ENCODE measurements at places on chromosomes 3 and 15.

- no peak for DNase-seq
Observed at GRCh38 chr3:67551361-67552016, 102.9 kb downstream of the SUCLG2 start.

DNA sequence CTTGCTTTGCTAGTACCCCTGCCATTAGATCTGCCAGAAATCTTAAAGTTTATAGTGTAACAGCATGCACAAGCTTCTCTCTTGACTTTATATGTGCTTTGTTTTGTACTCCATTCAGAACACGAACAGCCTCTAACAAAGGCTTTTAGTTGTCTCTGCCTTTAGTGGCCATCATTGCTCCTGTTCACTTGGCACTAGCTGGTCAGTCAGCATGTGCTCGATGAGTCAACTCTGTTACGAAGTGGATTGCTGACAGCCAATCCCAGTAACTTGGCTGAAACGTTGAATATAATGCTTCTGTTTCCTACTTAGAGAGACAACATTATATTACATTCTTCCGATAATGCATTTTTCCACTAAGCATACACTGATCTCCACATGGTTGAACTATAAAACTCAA is 349.2 kb downstream of the NAALADL2 start:
- DNase-seq = no peak

DNA sequence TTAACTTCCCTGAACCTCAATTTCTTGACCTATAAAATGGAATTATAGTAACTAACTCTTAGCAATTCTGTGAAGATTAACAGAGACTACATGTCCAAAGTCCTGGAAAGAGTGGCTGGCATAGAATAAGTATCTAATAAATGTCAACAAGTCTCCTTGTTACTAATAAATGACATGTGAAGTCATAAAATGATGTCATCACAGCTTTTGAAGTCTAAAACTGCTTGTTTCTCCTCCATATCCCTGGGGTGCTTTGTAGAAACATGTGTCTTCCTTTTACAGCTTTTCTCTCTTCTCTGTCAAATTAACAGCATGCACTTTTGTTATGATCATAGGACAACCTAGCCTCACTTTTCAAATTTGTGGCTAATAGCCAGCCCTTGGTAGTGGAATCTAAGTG is 510.2 kb downstream of the NTRK3 start:
- DNase-seq = no peak

- no peak for DNase-seq
Observed at GRCh38 chr3:94036909-94037507, 8.6 kb upstream of the STX19 start.

DNA sequence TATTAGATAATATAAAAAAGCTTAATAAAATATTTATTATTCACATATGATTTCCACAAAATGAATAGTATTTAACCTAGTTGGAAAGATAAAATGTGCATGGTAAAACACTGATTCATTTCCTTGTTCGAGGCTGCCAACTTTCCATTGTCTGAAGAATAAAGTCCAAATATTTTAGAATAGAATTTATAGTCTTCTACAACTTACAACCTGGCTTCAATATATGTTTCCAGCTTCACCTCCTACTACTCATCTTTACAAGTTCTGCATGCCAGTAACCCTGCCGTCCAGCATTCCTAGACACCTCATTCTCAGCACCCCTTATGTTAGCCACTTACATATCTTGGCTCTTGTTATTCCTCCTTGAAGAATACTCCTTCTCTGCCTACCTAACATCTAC is 244.5 kb downstream of the FGF12 start:
- DNase-seq = no peak

DNA sequence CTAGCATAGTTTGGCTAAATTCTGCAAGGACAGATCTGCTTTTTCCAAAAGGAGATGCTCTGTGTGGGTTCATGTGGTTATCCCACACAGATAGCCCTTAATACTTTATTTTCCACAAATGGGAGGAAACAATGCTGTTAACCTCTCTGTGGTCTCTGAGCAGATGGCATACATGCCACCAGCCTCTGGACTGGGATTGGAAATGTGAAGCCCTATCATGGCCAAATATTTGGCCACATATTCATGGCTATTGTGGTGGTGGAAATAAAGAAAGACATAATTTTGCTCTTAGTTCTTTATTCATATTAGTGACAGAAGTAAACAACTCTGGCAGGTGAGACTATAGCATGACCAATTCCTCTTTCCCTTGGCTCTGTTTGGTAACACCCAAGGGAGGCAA is 726.2 kb downstream of the ROBO1 start:
- DNase-seq = no peak

- DNase-seq = no peak
Observed at GRCh38 chr3:177193688-177194268, 3.5 kb downstream of the TBL1XR1 start.
